ENCODE measurements at places on chromosomes 6 and 20. TPM values are rescaled to one million over a fixed set of nuclear protein-coding genes. Genes with fewer than 3 reads are reported as not detected.

Gene DYNLT2
- 3.2 TPM for polyA plus RNA-seq

- DNase-seq, result peak; percentile 43
Observed at GRCh38 chr6:3237761-3238662, 10.6 kb upstream of the TUBB2B start.

DNA sequence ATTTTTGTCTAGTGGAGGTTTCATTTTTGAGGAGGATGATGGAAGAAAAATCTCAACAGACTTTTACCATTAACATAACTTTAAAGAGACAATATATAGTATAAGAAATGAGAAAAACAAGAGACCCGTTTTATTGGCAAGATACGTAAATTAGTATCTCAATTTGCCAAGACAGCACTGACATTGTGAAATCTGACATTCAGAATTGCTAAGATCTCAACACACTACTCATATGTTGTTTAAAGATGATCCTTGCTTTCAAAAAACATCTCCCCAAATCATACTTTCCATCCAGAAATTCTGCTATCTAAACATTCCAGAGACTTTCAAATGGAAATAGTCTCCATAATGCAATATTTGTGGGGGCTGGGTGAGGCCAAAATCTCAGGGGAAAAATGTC is 220.9 kb upstream of the CEP162 start:
- no peak for DNase-seq

DNA sequence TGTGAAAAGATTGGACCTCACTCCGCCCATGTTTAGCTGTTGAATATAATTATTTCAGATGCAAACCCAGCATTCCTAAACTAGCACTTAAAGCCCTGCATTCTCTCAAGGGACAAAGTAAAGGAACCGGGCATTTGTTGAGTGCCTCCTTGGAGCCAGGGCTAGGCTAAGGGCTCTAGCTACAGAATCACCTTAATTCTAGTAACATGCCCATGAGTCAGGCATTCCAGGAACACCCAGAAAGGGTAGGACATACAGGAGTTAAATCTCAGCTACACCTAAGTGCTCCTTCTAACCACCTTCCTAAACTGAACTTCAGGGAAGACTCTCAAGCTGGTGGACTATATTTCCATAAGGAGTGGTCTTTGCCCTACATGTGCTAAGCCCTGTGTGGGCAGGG is 89.4 kb downstream of the SLC24A3 start:
- peak; percentile 38 for DNase-seq

DNA sequence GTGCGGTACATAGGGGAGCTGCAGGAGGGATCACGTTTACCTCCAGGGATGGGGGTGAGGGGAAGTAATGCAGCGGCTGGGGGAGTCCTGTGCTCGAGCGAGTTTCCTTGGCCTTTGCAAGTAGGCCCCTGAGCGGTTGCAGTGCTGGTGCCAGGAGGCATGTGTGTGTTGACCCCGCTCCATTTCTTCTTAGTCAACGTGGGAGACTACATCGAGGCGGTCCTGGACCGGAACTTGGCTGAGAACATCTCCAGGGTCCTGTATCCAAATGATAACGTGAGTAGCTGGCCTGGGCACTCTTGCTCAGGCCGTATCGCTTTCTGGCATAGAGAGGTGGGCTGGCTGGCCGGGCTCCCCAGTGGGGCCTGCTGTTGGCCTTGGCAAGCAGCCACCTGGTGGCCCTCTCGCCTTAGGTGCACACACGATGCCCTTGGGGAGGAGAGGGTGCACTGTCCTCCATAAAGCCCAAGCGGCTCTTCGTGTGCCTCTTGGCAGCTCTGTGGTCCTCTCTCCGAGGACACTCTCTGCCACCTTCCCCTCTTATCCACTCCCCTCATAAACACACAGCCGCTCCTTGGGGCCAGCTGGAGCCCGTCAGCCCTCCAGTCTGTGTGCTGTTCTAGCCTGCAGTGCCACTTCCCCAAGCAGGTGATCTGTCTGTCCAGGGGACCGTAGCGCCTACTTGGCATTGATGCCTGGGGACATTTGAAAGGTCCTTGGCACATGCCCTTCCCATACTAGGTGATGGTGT is 29.3 kb downstream of the PYGB start:
- DNase-seq, result no peak
